ENCODE measurements at places on chromosomes 1 and 21.
A peak's percentile ranks its signal among the peaks of the same experiment; 100 is the strongest.

GRCh38 chr1:9292361-9293240, at the start of gene SPSB1:
Gene SPSB1, plus strand, starts transcription at chr1:9292894. Its CDS starts 62,998 bp downstream, at chr1:9355892.
- peak; percentile 21 for DNase-seq

DNA sequence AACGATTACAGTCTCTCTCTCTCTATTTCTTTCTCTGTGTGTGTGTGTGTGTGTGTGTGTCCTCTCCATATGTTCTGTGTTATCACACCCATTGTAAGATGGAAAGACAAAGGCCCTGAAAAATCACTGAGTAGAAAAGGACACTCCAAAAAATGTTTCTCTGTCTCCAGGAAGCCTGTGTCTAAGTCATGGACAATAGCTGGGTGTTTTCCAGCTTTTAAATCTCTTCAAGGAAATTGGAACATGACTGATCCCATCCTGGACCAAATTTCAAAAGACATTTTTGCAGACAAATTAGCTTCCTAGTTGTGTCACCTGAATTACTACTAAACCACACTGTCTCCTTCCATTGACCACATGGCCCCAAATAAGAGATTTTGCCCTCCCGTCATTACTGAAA, 31.0 kb upstream of the LMX1A start:
- no peak for DNase-seq

DNA sequence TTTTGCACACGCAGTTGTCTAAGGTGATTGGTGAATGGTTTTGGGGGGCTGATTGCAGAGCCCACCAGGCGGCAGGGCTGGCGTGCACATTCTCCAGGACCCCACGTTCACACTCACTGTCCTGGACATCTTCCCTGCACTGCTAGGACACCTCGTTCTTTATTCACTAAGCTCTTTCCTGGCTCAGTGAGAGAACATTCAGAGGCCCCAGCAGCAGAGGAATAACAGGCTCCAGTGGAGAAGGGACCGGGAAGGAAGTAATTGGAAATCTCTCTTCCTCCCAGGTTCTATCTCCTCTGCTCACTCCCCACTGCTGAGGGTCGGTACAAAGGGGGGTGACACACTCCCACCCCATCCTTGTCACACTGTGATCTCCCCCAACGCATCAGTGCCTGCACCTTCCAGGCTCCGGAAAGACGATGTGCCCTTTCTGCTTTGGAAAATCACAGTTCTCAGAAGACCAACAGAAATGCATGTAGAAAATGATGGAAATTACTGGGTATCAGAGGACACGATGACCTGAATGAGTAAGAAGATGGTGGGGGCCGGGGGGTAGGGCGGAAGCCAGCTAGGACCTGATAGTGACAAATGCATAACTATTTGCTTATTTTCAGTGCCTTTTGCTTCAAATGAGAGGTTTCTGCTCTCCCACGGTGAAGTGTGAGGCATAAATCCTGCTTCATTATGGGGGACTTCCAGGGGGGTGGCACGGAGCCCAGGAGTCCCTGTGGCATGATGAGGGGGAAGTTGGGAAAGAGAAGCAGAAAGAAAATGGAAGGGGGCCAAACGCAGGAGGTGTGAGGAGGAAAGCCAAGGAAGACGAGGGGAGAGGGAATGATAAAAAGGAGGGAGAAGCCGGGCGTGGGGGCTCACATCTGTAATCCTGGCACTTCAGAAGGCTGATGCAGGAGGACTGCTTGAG, 25.2 kb upstream of the KIF26B start:
- DNase-seq = peak; percentile 13

- no peak for DNase-seq
These were observed 30.1 kb upstream of the DNAJC6 start for GRCh38 chr1:65279070-65279779.

- DNase-seq = no peak
These were observed 275.9 kb upstream of the C1orf105 start for GRCh38 chr1:172144445-172145061.

- DNase-seq = peak; percentile 69
These were observed 92.1 kb upstream of the POU3F1 start for GRCh38 chr1:38138498-38139233.

DNA sequence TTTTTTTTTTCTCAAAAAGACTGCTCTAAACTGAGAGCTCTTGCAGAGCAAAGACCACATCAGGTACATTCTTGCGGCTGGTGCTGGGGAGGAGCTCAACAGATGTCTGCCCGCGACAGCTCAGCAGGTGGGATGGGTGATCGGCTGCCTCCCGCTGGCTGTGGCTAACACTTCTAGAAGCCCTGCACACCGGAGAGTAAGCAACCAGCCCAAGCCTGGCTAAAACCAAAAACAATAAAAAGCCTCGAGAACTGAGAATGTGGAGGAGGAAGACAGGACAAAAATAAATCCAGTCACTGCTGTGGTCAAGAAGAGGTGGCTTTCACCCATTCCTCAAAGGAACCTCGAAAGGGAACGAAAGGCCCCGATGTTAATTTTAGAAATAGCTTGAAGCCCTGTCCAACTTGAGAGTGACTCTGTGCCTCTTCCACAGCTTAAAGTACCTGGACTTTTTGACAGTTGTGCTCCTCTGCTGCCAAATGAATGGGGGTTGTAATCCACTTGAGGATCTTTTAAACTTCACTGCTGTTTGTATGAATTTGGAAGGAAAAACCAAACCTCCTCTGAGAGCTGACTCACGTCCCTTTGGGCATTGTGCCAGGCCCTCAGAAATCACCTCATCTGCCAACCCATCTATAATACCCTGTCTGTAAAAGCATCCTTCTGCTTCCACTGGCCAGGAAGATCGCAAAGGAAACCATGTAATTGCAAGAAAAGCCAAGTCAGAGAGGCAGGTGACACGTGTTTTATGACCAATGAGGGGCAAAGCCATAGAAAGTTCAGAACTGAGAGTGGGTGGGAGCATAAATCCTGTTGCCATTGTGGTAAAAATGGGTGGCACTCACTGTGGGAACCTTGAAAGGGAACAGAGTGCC, 78.6 kb downstream of the KCNN3 start:
- DNase-seq = no peak

- no peak for DNase-seq
These were observed 30.7 kb downstream of the PGM1 start for GRCh38 chr1:63623952-63624351.

- DNase-seq = no peak
These were observed 10.1 kb downstream of the EPHA2 start for GRCh38 chr1:16145662-16146278.

DNA sequence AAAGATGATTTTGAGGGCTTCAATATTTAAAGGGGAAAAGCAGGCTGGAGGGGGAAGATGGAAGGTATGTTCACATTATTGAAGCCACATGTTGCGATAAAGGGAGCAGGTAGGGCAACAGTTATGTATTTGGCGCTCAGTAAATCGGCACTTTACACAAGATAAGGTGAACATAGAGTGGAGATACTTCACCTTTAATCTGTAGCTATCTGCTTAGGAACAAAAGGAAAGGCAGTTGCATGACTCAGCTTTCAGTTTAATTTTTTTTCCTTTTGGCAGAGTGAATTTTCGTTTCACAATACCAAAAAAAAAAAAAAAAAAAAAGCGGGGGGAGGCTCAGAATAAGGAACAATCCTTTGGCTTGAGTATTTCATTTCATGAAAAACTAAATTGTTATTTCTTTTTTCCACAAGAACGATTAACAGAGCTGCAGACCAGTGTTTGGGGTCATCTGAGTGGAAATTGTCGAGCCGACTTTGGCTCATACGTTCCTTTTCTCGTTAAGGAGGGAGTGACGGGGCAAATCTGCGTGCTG, 1.1 kb upstream of the COQ8A start:
- no peak for DNase-seq

Data from anterior cingulate cortex (tissue), 58 donors.